ENCODE measurements at places on chromosomes 16 and 17.
A peak's percentile ranks its signal among the peaks of the same experiment; 100 is the strongest.

DNA sequence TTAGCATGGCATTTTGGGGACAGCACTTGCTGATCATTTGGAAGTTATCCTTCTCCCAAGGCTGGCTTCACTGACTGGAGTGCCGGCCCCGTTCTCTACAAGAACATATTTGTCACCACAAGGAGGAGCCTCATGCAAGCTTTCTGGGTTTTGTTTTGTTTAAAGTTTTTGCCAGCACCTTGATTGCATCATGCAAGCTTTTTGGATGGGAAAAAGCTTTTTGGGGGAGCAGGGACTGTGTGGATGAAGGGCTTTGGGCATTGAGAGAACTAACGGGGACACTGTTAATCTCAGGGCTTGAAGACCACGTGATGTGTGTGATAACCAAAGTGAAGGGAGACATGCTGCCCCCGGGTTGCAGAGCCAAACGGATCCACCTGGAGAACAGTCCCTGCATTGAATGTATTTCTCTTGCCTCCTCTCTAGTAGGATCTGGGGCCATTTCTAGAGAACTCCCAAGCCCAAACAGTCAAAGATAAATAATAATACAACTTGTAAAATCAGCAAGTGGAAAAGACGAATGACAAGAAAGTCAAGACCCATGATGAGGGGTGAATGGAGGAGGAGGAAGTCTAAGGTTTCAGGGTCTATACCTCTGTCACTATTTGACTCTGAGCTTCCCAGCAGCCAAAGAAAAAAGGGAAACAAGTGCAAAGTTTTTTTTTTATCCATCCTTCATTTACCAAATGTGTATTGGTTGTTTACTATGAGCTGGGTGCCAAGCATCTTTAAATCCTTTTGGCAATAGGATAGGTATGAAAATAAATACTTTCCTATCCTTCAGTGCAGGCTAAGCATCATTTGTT lies 17.2 kb downstream of the TMEM114 start:
- no peak for DNase-seq

DNA sequence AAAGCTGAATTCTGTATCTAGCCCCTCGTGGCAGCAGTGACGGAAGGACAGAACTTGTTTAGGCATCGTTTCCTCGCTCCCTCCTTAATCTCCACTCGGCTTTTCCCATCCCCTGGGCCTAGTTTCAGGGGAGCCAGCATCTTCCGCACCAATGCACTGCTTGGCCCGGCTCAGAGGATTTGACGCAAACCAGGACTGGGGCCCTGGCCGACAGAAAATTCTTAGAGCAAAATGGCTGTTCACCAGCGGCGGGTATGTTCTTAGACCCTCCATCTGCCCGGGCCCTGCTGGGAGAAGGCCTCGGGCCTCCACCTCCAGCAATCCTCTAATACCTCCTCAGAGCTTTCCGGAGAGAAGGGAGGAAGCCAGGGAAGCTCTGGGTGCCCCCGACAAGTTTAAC lies 54.6 kb downstream of the TBC1D16 start:
- DNase-seq: no peak

- no peak for DNase-seq
Observed at GRCh38 chr17:4980644-4981216, 6.7 kb downstream of the CAMTA2 start.

- DNase-seq: no peak
Observed at GRCh38 chr16:78127130-78127529, 27.7 kb downstream of the WWOX start.

DNA sequence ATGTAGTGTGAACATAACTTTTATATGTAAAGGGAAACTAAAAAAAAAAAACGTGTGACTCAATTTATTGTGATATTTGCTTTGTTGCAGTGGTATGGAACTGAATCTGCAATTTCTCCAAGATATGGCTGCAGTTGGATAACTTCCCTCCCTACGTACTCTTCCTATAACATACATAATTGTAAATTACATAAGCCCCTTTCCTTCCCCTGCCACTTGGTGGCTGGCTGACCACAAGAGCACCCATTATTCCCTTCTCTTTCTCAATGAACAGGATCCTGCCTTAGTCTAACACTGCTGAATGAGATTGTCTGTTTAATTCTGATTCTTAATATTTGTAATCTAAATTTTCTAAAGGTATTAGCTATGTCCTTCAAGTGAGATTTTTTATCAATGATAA lies 27.8 kb downstream of the CCL4 start:
- DNase-seq: no peak

- DNase-seq: no peak
Observed at GRCh38 chr16:12685806-12686205, 117.9 kb downstream of the CPPED1 start.

DNA sequence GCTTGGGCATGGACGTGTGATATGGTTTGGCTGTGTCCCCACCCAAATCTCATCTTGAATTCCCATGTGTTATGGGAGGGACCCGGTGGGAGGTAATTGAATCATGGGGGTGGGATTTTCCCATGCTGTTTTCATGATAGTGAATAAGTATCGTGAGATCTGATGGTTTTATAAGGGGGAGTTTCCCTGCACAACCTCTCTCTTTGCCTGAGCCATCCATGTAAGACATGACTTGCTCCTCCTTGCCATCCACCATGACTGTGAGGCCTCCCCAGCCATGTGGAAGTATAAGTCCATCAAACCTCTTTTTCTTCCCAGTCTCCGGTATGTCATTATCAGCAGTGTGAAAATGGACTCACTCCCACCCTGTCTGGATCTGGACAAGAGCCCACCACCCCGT lies 393.4 kb downstream of the SEC14L1 start:
- DNase-seq: no peak

GRCh38 chr16:57188711-57189002 lies 2.5 kb downstream of the RSPRY1 start:
- no peak for DNase-seq

DNA sequence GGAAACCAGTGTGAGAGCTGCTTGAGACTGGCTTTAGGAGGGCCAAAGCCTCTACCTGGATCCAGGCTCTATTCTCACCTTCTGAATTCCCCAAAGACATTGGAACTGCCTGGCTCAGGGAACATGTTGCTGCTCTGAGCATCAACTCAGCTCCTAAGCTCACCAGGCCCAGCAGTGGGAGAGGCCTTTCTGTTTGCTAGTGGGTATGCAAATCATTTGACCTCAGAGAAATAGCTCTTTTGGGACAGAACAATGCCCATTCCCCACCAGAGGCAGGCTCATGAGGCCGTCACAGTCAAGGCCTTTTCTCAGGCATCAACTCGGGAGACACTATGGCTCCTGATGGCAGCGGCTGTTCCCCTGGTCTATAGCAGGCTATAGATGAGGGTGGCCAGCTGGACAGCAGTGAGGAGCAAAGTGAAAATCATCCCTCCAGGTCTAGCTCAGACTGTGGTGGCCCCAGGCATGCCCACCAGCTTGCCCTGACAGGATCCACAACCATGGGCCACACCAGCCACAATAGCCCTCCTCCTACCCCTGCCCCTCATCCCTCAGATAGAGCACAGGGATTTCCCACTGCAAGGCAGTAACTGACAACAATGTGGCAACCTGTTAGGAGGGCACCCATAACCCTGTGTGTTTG lies 30.4 kb upstream of the GFOD2 start:
- DNase-seq: no peak

DNA sequence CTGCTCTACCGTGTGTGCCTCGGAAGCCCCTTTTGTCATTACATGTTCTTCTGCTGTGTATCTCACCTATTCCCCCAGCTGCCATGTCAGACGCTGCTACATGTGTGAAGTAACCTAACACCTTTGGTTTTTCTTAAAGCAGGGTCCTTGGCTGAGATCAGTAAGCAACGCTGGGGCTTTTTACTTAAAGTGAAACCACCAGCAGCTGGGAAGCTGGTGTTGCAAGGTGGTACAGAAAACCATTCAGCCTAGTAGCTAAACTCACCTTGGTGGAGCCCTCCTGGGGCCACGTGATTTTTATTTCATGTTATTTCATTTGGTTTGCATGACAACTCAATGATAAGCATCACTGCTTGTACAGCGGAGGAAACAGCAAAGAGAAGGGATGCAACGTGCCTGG lies 62.6 kb downstream of the PLCG2 start:
- no peak for DNase-seq

DNA sequence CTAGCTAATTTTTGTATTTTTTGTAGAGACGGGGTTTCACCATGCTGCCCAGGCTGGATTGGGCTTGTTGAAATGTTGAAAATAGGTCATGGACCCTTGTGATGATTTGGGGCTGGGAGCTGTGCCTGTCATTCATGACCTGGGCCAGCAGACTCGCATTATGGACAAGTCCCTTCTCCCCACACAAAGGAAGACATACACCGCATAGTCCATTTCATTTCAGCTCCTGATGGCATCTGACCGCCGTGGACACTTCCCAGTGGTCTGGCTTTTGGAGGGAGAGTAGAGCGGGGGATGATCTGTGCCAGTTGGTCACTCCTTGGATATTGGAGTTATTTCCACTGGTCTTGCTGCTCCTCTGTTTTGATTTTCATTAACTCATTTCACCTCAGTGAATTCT lies 34.8 kb downstream of the MPRIP start:
- no peak for DNase-seq

DNA sequence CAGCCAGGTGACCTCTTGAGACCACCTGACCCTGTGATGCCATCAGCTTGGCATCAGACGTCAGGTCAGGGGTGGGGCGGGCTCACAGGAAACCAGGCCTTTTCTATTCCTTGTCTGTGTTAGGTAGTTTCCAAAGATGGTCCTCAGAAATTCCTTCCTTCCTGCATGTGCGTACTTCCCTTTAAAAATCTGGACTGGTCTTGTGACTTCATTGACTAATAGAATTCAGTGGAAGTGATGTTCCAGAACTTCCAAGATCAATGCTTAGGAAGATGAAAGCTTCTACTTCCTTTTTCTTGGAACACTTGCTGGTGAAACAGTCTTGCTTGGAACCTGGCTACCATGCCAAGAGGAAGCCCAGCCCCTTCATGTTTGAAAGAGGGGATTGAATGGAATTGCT lies 10.0 kb upstream of the N4BP1 start:
- DNase-seq: no peak

DNA sequence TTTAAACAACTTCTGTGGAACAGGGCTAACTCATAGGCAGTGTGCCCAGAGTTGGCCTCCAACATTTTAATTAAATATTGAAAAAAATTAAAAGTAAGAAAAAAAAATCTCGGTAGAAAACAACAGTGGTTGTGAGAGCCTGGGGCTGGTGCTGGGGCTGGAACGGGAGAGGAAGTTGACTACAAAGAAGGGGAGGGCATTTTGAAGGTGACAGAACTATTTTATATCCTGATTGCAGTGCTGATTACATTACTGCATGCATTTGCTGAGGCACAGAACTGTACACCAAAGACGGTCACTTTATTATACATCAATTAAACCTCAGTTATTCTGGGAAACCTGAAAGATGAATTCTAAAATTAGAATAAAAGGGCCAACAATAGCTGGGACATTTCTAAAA lies 142.5 kb downstream of the PARN start:
- DNase-seq: no peak

- DNase-seq: no peak
Observed at GRCh38 chr17:73539166-73539565, 105.1 kb downstream of the SDK2 start.

GRCh38 chr17:42667088-42667951 lies 8.2 kb downstream of the TUBG2 start:
- no peak for DNase-seq

- no peak for DNase-seq
Observed at GRCh38 chr17:32335687-32336086, 6.3 kb downstream of the C17orf75 start.

GRCh38 chr16:75099738-75100602 lies 16.6 kb downstream of the LDHD start:
- DNase-seq: peak; percentile 40

DNA sequence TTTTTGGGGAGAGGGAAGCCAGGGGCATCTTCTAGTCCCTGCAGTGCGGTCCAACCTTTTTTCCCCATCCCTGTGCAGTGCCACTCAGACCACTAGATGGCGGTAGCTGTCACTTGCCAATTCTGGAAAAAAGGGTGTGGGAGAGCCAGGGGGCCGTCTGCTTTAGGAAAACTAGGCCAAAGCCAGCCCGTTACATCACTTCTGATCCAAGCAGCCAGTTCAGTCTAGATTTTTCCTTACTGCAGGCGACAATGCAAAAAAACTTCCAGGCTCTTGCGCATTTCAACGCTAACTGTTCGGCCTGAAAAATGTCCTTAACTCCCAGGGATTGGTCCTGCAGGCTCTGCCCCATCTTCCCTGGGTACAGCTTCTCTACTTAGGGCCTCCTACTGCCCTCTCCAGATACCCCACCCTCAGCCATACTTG lies 69.2 kb upstream of the CES5A start:
- DNase-seq: peak; percentile 48

DNA sequence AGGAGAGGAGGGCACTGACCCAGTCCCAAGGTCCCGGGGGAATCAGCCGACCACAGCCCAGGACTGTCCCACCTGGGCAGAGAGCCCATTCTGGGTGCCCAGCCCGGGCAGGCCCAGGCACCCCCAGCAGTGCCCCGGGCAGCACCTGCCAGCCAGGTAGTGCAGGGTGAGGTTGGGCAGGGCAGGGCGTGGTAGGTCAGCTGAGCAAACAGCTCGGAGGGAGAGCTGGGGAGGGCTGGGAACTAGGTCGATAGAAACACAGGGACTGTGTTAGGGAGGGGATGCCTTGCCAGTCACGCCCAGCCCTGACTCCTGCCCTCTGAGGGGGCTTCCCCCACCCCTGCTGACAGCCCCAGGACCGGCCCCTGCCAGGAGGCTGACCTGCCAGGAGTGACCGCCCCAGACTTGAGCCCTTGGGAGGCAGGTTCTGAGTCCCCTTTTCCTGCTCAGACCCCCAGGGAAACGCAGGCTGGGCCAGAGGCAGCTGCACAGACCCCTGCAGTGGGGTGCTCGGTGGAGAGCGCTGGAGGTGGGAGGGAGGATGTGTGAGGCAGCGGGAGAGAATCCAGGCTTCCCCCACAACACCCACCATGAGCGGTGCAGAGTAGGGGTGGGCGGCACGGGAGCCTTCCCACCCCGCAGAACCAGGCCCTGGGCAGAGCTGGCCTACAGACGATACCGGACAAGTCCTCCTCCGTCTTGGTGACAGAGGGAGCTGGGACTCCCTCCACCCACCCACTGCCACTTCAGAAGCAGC lies 4.7 kb downstream of the HS3ST6 start:
- no peak for DNase-seq

- no peak for DNase-seq
Observed at GRCh38 chr17:75074532-75074931, 13.2 kb upstream of the SLC16A5 start.

DNA sequence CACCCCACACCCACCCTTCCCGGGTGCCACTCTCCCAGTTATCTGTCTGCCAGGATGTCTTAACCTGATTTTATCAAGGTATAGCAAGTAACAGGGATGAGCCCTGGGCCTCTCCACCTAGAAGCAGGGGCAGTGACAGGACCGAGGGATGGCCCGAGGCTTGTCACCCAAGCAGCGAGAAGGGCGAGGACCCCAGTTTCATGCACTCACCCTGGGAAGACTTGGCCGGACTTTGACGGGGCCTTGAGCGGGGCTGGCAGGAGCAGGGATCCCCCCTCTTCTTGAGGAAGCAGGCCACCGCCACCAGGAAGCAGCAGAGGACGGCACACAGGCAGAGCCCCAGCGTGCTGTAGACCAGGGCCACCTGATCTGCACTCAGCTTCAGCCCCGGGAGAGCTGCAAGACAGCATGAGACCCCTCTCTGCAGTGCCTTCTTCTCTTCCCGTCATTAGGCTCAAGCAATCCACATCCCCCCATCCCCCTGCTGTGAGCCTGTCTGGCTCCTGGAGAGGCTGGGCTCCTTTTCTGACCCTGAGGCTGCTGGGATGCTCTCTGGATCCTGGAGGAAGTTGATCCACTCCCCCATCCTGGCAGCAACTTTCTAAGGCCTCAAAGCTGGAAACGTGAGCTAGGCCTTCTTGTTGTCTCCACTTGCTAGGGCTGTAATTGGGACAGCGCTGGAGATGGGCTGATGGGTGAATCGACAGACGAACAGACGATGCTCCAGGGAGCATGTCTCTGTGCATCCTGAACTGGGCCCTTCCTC lies 31.6 kb downstream of the TNFRSF13B start:
- no peak for DNase-seq

All from stimulated activated CD4-positive, alpha-beta T cell treated with anti-CD3 and anti-CD28 coated beads, TNF-alpha, amount 100 ng/mL, for 24 hours (primary cell).